CD4-positive, alpha-beta T cell treated with Interleukin-4 for 1 hour (primary cell): ENCODE measurements at places on chromosomes 16 and 17.

DNA sequence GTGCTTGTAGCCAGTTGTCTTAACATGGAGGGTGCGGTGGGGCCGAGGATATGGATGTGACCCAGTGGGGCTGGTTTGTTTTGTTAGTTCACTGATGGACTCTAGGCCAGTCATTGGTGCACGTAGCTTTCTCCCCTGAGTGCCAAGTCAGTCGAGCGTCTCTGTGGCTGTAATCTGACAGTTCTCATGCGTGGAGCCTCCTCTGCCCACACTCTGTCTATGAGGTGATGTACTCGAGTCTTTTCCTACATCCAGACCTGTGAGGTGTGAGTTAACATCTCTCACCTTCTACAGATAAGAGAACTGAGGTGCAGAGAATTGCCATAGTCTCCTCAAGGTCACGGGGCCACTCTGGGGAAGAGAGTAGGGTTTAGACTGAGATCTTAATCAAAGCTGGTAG lies 90.2 kb downstream of the MARCHF10 start:
- DNase-seq, result no peak

DNA sequence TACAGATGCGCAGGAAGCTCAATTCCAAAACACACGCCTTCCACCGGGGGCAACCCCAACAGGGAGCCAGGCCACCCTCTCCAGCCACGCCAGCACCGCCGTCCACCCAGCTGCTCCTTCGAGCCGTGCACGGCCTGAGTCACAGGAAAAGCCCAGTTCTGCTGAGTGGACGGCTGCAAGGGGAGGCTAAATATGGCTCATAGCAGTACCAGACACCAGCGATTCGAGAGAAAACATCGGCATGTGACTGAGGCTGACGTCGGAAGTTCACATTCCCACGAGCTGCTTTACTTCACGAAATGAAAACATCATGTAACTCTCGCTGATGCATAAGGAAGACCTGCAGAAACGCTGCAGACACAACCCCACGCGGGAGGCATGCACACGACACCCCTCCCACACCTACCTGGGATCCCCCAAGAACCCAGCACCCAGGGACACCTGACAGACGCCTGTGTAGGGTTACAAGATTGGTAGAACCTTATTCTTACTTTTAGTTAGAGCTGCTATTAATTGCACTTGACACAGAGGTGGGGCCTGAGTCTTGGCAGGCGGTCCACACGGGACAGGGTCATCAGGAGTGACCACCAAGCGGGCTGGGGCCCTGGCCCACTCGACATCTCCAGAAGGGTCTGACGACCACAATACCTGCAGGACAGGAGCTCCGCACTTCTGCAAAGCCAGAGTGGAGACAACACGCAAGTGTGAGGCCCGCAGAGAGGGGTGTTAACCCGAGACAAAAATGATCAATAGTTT lies 116.8 kb downstream of the ANKRD11 start:
- no peak for DNase-seq

- DNase-seq, result no peak
These were observed 26.6 kb upstream of the GINS3 start for GRCh38 chr16:58365623-58366022.

DNA sequence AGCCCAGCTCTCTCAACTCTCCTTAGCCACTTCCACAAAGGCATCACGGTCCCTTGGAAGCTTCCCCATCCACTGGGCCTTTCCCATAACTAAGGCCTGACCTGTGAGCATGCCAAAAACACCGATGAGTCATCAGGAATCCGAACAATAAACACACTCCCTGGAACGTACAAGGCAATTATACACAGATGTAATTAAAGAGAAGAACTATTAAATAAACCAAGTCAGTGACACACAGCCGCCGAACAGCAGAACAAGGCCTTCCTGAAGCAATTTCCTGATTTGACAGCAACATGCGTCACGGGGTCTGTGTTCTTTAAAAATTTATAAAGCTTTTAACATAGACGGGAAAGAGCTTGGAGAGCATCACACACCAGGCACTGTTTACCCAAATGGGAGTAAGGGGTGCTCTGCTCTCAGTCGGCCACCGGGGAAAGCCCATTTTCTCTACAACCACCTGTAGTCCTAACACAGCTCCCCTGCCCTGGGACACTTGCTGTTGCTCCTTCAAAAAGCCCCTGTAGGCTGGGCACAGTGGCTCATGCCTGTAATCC lies 29.4 kb downstream of the COG7 start:
- no peak for DNase-seq

GRCh38 chr16:10966129-10966528 lies 21.8 kb downstream of the CLEC16A start:
- no peak for DNase-seq

DNA sequence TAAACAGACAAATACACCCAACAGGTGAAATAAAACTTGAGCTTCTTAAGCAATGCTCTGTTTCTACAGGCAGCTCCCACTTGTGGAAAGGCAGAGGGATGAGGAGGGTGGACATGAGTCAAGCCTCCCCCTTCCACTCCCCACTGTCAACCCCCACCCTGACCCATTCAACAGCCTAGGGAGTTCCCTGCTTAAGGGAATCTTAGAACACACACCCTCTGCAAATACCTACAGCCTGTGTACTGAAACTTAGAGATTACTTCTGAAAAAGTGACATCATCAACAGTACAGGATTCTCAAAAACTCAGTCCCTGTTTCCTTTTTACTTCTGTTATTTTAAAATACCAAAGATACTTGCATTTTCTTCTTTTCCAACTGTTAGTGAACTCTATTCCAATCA lies 345.4 kb downstream of the SOX9 start:
- no peak for DNase-seq

DNA sequence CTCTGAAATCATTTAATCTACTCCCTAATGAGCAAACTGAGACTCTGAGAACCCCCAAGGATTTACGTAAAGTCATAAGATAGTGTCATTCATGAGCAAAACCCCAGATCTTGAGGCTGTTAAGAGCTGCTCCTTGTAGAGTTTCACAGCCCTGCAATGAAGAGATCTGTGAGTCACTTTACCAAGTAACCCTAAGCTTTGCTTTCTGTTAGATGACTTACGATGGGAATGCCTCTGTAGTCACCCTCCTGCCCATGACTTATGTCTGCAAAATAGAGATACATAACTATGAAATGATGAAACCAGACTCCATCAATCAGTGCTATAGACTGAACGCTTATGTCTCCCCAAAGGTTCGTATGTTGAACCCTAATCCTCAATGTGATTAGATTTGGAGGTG lies 117.7 kb downstream of the HS3ST3A1 start:
- no peak for DNase-seq

DNA sequence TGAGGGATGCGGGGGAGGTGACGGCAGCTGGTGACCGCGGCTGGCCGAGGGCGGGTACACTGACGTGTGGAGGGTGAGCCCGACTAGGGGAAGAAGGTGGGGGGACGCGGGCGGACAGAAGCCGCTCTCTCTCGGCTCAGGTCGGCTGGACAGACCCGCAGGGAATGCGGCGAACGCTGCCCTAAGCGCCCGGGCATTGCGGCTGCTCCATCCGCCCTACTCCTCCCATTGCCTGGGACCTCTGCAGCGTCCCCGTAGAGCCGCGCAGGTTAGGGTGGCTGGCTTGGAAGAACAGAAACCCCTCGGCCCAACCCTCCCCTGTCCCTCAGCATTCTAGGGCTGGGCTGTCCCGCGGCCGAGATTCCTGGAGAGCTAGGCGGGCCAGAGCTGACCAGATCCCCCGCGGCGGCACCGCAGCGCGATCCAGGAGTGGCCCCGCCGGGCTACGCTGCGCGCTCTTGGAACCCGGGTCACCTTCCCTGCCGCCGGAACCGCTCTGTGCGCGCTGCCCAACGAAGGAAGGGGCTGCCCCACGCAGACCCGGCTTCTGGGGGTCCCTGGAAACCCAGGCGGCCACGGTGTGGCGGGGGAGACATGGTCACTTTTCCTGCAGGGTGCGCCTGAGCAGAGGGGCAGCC lies 3.0 kb downstream of the DLX4 start:
- DNase-seq, result no peak

DNA sequence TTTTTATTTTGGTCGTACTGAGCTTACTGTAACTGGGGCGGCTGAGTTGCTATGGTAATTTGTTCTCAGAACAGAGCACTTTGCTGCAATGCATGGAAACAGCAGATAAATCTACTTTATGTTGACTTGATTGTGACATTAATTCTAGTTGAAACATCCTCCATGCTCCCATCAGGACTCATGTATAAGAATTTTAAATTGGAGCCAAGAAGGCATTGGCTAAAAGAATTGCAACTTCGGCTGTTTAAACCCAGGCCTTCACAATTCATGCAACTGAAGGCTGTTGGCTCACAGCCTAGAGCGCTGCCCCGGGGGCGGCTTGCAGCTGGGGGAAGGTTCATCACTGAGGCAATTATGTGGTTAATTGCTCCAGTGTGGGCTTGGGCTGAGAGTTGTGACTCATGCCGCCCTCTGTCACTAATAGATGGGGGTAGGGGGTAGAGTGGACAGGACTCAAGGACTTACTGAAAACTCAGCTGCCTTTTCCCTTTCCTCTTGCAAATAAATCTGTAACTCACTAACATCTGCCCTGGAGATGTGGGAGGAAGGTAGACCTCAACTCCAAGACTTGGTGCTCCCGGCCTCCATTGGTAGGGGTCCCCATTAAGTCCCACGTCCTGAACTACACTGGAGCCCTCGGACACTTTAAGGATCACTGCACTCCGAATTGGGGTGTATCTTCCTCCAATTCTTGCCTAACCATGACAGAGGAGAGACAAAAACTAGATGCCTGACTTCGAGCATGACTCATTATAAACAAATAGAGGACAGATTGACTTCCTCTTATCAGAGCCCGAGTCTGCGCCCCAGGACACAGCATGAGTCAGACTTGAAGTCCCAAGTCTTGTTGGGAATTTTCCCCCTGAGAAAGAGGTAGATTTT lies 37.5 kb downstream of the ERCC4 start:
- peak; percentile 55 for DNase-seq

DNA sequence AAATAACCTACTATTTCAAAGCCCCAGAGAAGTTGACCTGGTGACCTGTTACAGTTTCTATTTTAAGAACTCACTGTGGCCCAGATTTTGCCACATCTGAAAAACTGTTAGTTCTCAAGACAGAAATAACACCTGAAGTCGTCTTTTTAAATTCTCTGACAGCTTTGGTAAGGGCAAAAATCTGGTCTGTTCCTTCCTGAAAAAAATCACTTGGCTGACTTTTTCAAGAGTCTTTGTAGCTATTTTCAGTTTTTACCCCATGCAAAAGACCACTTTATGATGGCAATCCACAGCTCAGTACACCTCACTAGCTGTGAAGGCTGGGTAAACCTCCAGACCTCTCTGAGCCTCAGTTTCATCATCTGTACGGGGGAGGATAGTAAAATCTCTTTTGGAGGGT lies 60.7 kb upstream of the SREBF1 start:
- no peak for DNase-seq

DNA sequence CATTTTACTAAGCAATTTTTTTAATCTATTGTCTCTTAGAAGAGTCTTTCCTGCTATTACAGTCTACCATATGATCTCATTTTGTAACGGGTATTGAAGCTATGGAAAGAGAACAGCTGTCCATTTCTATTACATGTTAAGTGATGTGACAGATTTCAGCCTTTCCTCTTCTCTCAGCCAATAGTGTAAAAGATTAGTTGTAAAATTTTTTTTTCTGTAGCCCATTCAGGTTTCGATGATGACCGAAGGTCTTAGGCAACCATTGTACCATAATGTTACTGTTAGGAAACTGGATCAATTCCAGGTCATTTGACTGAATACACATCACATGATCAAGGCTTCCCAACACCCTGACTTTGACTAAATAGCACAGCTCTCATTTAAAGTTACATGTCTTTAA lies 147.6 kb upstream of the HLF start:
- DNase-seq, result no peak

GRCh38 chr16:75107505-75107904 lies 9.1 kb downstream of the LDHD start:
- no peak for DNase-seq

DNA sequence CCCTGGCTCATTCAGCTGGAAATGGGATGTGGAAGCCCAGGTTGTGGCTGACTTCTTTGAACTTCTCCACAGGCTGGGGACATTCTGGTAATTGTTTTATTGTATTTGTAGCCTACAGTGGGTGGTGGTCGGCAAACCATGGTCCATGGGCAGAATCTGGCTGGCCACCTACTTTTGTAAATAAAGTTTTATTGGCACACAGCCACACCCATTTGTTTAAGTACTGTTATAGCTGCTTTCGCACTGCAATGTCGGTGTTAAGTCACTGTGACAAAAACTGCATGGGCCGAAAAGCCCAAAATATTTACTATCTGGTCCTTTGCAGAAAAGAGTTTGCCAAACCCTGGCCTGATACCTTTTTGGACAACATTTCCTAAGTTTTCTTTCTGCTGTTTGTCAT lies 86.2 kb downstream of the NTN1 start:
- no peak for DNase-seq

DNA sequence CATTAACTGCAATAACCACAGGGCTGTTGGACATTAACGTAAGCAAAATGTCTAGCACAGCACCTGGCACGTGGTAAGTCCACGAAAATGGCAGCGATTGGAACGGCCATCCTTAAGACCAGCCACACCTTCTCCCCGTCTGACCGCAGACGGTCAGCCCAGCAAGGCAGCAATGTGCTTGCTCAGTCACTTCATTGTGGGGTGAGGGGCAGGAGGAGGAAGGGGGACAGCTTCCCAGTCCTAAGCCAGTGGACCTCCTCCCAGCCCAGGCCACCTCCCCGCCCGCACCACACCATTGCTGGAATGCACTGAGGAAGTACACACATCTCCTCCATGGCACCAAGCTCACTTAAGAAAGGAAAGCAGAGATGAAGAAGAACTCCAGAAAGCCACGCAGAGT lies 8.6 kb upstream of the MYLK3 start:
- no peak for DNase-seq

GRCh38 chr16:23996258-23996955 lies 160.6 kb downstream of the PRKCB start:
- DNase-seq, result no peak

GRCh38 chr16:6616746-6617145 lies 715.9 kb upstream of the RBFOX1 start:
- DNase-seq, result no peak

DNA sequence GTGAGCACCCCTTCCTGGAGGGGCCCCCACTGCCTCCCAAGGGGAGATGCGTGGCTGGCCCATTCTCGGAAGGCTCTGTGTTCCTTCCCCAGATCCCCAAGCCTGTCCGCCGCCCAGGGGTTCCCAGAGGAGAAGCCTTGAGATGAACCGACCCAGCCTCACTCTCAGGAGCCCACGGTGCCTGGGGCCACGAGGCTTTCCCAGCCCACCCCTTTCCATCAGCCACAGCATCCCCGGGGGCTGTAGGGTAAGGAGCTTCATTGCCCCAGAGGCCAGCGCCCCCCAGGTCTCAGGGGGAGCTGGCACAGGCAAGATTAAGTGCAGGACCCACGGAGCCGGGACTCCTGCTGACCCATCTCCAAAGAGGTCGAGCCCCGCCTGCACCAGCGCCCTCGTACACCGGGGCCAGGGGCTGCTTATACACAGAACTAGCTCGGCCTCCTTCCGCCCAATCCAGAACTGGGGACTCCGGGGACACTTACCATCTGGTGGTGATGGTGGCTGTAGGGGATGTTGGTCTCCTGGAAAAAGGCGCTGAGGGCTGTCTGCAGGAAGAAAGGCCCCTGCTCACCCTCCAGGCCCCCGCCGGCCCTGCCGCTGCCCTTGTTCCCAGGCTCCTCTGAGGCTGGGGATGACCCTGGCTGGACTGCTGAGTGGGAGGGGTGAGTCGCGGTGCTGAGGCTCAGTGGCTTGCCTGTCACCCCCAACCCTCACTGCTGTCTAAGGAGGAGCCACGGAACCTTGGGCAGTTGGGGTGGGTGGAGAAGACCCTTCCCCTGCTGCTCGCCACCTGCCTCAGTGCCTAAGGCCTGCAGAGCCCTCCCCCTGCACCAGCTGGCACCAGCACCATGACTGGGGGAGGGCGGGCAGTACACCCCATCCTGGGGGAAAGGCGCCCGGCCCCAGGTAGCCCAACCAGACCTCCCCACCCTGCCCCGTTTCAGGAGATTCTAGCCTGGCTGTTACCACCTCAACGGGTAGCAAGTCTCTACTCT lies 4.4 kb downstream of the UBALD1 start:
- DNase-seq, result no peak
